Activated CD8-positive, alpha-beta memory T cell treated with anti-CD3 and anti-CD28 coated beads for 1 hour (primary cell): ENCODE measurements at places on chromosomes 5 and 9.

GRCh38 chr9:128372784-128373183 lies 1.6 kb downstream of the URM1 start:
- DNase-seq, result no peak

- no peak for DNase-seq
These were observed 1.5 kb downstream of the SYNPO start for GRCh38 chr5:150641824-150642566.

DNA sequence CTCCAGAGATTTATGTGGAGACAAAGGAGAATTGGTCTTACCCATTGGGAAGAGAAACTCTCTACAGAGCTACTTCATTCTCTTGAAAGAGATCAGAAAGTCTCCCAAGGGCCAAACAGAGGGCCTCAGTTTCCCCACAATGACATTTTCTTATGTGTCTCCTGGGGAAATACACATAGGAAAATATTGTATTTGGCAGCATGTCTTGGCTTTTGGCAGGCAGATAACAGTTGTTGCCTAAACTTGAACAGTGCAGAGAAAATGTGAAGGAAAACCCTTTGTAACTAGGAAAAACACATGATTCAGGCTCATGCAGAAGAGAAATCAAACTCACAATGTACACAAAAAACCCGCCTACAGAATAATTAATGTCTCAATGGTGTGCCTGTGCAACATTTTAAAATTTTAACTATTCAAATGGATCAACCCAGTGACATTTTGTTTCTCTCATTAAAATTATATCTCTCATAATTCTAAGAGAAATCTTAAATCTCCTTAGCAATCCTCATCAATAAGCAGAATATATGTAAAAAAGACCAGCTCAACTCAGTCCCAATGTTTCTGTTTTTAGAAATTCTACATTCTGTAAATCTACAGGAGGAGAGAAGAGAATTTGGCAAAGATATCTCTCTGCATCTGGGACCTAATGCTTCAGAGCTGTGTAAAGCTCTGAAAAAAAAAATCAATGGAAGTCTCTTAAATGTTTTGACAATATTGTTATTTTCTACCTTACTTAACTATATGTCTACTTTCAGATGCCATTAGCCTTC lies 205.1 kb downstream of the ADAMTSL1 start:
- DNase-seq, result no peak

DNA sequence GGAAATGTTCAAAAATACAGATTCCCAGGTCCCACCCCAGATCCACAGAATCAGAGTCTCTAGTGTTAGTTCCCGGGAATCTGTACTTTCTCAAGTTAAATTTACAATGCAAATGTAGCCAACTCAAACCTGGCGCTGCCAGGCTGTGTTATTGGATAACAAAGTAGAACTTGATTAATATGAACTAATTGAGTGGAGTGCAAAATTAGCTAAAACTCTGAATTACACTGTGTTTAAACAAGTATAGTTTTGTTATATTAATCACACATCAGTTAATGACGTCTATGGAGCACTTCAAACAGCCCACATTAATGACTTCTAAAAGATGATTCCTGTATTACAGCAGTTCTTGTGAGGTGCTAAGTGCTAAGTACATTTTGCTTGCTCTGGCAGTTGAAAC lies 32.4 kb upstream of the CYFIP2 start:
- no peak for DNase-seq

DNA sequence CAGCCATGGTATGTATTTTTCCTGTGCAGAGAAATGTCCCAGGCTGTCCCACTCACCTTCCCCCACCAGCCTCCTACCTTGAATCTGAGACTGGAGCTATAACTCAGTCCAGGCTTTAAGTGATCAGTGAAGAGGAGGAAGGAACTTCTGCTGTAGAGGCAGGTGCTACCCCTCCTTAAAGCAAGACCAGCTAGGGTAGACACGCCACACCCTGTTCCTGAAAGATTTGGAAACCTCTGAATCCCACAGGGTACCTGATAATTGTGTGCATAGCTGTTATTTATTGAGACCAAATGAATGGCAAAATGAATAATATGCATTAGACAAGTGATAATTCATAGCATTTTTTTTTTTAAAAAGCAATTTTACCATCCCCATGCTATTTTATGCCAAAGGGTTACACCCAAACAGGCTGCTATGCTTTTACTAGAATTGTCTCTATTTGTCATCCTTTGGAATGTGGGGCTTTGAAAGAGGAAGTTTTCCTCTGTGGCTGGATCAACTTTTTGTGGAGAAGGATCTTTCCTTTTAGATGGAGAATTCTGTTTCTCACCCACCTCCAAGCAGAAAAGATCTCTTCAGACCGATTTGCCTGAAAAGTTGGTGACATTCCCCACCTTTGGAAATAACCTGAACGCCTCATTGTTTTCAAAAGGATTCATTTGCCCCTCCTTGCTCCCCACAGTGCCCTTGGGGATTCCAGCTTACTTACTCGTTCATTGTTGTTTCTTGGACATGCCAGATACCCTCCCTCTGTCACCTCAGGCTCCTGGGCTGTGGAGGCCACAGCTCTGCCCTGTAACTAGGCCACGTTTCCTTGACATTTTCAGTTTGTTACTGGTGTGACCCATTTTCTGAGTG lies 248.7 kb downstream of the NR3C1 start:
- no peak for DNase-seq

- no peak for DNase-seq
These were observed 22.9 kb downstream of the CPLX2 start for GRCh38 chr5:175894271-175894670.

DNA sequence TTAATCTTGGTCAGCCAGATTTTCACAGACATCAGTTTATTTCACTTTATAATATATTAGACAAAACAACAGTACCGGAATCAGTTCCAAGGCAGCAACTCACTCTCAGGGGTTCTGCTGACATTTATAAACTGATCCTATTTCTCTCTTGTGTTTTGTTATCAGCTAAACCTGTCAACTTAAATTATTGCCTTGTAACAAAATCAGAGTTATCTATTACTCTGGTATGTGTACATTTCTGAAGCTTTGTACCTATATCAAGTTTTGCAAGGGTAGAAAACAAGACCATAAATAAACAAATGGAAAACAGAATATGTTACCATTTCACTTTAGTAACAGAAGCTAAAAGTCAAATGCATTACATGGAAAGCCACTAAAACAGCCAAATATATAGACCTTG lies 122.1 kb downstream of the SIL1 start:
- DNase-seq, result no peak

DNA sequence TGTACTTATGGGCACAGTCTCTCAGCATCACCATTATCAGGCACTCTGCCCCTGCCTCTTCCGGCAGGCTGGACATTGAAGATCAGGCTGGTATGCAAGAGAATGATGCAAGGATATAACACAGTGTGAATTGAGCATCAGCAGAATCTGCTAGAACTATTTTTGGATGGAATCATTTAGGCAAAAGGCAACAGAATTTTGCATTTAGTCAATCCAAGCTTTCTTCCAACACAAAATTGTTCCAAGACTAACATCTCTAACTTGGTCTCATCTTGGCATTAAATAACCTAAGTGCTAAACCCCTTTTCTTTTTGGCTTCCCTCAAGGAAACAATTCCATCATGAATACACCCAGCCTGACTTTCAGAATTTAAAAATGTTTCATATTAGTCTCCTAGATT lies 339.9 kb downstream of the PRELID2 start:
- DNase-seq, result no peak

DNA sequence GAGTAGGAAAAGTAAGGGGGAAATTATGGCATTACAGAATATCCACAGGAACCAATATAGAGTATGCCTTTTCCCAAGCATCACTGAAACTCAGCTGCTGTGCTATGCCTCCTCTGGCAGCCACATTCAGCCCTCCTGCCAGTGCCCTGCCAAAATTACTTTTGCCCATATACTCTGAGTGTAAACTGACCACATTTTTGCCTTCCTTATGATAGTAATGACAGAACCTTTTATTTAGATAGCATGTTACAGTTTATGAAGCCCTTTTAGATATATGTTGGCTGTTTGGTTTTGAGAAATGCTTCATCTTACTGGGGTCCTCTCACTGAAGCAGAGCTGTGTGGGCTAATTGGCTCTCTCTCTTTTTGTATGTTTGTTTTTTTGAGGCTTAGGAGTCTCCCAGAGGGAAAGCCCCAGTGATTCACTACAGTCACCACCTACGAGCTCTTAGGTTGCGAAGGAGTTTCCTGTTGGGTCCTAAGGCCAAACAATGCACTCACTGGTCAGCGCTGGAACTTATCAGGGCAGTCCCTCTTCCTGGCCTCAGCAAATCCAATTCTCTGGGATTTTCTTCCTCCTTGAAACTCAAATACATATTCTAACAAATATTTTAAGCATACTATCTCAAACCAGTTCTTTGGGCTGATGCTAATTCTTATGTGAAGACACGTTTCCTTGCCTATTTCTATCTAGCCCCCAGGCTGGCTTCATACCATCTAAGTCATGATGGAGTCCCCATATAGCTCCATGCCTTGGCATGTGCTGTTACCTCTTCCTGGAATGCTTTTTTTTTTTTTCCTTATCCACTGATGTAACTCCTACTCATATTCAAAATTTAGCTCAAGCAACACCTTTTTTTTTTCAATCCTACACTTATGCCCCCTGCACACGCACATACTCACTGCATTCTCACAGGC lies 3.7 kb downstream of the PHF24 start:
- no peak for DNase-seq

- DNase-seq, result no peak
These were observed 129.8 kb downstream of the GADD45G start for GRCh38 chr9:89734600-89735041.

- no peak for DNase-seq
These were observed 53.1 kb upstream of the NREP start for GRCh38 chr5:111810112-111810511.

- DNase-seq, result no peak
These were observed 513.9 kb downstream of the TLE4 start for GRCh38 chr9:80085668-80086067.

GRCh38 chr5:76081811-76082771 lies 1.1 kb upstream of the SV2C start:
- DNase-seq, result no peak

- DNase-seq, result no peak
These were observed 29.2 kb downstream of the OSTF1 start for GRCh38 chr9:75117564-75117963.

GRCh38 chr5:61507232-61507631 lies 175.2 kb downstream of the ZSWIM6 start:
- no peak for DNase-seq
